ENCODE measurements at places on chromosomes 5 and 9.

DNA sequence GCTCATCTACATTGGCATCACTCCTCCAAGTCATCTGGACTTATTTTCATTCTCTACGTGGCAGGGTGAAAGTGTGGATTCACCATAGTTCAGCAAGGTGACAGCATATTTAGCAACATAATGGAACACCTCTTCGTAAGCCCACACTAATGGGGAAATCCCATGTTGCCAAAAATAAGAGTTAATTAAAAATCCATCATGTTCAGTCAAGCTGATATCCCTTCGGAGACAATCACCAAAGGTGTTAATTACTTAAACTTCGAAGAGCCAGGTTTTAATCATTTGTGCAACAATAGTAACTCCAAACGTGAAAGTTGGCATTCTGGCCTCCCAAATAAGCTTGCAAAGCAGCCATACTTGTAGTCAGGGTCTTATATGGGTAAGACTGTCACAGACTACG is 242.9 kb downstream of the NSG2 start:
- no peak for ATAC-seq

GRCh38 chr5:79109527-79110492 is 1.8 kb upstream of the BHMT start:
- ATAC-seq = no peak

DNA sequence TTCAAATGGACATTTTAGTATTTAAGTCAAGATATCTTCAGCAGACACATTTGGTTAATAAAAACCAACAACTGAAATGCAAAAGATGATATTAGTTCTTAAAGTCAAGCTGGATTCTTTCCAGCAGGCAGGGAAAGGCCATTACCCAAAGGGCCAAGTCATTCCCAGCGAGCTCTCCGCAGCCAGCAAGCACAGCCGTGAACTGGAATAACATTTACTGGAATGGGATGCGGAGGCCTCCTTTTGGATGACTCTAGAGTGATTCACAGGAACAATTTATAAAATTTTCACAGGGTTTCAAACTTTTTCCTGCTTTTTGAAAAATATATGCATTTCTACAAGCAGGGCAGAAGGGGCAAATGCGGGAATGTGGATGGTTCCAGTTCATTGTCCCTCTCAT is 76.6 kb upstream of the DAB2 start:
- ATAC-seq = peak; percentile 90

GRCh38 chr5:72005671-72006070 is 101.6 kb upstream of the MAP1B start:
- no peak for ATAC-seq

GRCh38 chr5:115372146-115372545 is 75.7 kb upstream of the CCDC112 start:
- peak; percentile 44 for ATAC-seq

All from SK-N-SH treated with all-trans-retinoic acid at 6 μM for 48 hours (cell line).